ENCODE measurements at places on chromosomes 2 and 18. TPM values are rescaled to one million over a fixed set of nuclear protein-coding genes. Genes with fewer than 3 reads are reported as not detected.

GRCh38 chr2:205806143-205806905, 124.0 kb downstream of the NRP2 start:
- no peak overlapping the region for H3K4me3 ChIP-seq
- H3K27ac ChIP-seq = no peak overlapping the region
- DNase-seq = no peak

DNA sequence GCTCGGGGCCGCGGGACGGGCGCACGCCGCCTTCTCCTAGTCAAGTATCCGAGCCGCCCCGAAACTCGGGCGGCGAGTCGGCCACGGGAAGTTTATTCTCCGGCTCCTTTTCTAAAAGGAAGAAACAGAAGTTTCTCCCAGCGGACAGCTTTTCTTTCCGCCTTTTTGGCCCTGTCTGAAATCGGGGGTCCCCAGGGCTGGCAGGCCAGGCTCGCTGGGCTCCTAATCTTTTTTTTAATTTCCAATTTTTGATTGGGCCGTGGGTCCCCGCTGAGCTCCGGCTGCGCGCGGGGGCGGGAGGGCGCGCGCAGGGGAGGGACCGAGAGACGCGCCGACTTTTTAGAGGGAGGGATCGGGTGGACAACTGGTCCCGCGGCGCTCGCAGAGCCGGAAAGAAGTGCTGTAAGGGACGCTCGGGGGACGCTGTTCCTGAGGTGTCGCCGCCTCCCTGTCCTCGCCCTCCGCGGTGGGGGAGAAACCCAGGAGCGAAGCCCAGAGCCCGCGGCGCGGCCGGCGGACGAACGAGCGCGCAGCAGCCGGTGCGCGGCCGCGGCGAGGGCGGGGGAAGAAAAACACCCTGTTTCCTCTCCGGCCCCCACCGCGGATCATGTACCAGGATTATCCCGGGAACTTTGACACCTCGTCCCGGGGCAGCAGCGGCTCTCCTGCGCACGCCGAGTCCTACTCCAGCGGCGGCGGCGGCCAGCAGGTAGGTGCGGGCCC, 617 bp downstream of the FOSL2 start:
- H3K4me3 ChIP-seq = no peak overlapping the region
- peaks cover 4% of the 10 kb centered on the region for H3K36me3 ChIP-seq
- H3K4me1 ChIP-seq = peaks cover 27% of the 10 kb centered on the region
- peak overlapping the region; percentile 77 for H3K27ac ChIP-seq

DNA sequence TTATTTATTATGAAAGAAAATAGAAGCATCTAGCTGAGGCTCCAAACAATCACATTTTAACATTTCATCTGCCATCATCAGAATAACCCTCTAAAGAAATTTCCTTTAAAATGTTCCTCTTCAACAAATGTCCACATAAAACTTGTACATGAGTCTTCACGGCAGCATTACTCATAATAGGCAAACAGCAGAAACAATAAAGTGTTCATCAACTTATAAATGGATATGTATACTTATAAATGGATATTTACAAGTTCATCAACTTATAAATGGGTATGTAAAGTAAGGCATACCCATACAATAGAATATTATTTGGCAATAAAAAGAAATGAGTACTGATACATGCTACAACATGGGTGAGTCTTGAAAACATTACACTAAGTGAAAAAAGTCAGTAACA, 33.5 kb upstream of the ASNSD1 start:
- H3K36me3 ChIP-seq = no peaks in the 10 kb centered on the region
- peaks cover 3% of the 10 kb centered on the region for H3K27me3 ChIP-seq
- peaks cover 7% of the 10 kb centered on the region for H3K4me1 ChIP-seq

GRCh38 chr2:118991554-118991953, 49.6 kb downstream of the MARCO start:
- no peak for DNase-seq
- H3K4me1 ChIP-seq = peaks cover 9% of the 10 kb centered on the region
- H3K36me3 ChIP-seq = no peaks in the 10 kb centered on the region

DNA sequence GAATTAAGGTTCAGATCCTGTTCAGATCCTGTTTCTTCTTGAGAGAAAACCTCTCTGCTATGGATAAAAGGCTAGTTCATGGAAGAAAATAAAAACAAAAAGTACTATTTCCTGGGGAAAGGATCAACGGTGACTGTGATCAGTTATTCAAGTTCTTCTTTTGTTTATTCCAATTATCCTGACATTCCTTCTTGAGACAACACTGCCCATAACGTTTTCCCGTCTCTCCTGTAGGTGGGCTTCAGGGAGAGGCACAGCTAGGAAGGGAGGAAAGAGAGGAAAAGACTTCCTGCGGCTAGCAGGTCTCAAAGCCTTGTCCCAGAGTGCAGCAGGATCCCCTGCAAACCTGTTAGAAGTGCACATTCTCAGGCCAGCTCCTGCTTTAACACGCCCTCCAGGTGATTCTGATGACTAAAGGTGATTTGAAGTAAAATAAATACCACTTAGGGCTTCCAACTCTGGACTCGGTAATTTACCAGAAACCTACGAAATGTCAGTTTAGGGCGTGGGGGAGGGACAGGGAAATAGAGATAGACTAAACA, 4.5 kb upstream of the FHL2 start:
- H3K27me3 ChIP-seq = peaks cover 42% of the 10 kb centered on the region
- H3K27ac ChIP-seq = no peak overlapping the region
- DNase-seq = no peak

DNA sequence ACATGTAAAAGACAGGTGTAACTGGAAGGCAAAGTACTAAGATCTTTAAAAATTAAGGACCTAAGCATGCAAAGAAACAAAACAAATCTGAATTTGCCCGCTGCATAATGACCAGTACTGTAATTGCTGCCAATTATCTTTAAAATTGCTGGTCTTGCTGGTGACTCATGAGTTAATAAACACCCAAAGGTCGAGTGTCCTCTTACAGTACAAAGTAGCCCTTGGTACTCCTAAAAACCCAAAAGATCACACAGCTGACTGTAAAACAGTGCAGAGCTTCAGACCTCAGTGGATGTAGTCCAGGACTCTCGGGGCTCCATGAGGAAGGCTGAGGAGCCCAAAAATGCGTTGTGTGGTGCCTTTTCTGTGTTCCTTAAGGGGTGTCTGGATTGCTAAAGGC, 308.7 kb downstream of the CNTNAP5 start:
- no peak overlapping the region for H3K27ac ChIP-seq
- H3K4me1 ChIP-seq = no peaks in the 10 kb centered on the region
- no peak for DNase-seq
- no peaks in the 10 kb centered on the region for H3K27me3 ChIP-seq
- H3K4me3 ChIP-seq = no peak overlapping the region
- H3K36me3 ChIP-seq = no peaks in the 10 kb centered on the region

GRCh38 chr2:234569776-234570430, 73.0 kb upstream of the ARL4C start:
- H3K27me3 ChIP-seq = peaks cover 17% of the 10 kb centered on the region
- no peak overlapping the region for H3K27ac ChIP-seq
- no peak overlapping the region for H3K4me3 ChIP-seq
- DNase-seq = no peak

GDF7 gene
- not detected for total RNA-seq

DNA sequence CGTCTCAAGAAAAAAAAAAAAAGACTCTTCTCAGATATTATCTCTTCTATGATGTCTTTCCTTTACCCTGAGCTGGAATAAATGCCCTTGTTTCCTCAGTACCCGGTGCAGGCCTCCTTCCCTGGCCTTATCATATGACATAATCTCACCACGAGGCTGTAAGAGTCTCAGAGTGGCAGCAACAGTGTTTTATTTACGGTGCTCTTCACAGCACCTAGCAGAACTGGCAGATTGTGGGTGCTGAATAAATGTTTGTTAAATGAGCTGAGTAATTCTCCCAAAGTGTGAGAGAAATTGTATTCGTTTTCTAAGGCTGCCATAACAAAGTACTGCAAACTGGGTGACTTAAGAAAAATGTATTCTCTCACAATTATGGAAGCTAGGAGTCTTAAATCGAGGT, 82.8 kb upstream of the CD28 start:
- no peak overlapping the region for H3K27ac ChIP-seq
- H3K4me1 ChIP-seq = peaks cover 2% of the 10 kb centered on the region
- no peak for DNase-seq
- peaks cover 3% of the 10 kb centered on the region for H3K36me3 ChIP-seq
- peaks cover 4% of the 10 kb centered on the region for H3K27me3 ChIP-seq

GRCh38 chr2:96914332-96914731, 44.5 kb upstream of the SEMA4C start:
- H3K4me3 ChIP-seq = peak overlapping the region; percentile 84
- peaks cover 21% of the 10 kb centered on the region for H3K36me3 ChIP-seq
- no peak for DNase-seq

All from activated naive CD8-positive, alpha-beta T cell treated with anti-CD3 and anti-CD28 coated beads, Interleukin-2, amount 10 ng/mL, durations not matched to agents 7 days and 5 days (primary cell).